ENCODE measurements at places on chromosomes 7 and 10.
A peak's percentile ranks its signal among the peaks of the same experiment; 100 is the strongest.

DNA sequence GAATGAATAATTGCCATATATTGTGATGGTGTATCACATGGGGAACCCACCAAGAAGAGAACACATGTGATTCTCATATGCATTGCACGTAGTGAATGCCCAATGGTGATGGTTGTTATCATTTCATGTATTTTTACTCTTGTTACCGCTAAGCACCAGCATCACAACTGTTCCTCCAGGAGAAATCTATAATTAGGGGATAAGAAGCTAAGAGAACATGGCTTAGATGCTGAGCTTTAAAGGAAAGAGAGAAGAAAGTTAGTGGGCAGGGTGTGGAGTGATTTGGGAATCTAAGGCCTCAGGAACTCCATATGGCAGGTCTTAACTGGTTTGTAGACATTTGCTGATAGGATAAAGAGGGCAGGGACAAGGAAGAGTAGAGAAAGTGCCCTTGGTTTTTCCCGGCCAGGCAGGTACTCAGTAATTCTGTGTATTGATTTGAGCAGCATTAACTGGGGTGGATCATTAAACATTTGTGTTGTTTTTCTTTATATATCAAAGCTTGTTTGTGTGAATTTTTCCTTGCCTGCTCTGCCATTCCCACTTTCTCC lies 145.9 kb downstream of the LRRC4 start:
- no peak for DNase-seq

GRCh38 chr10:124125305-124126116 lies 32.1 kb upstream of the CHST15 start:
- DNase-seq = peak; percentile 16

GRCh38 chr10:44963772-44964633 lies 4.4 kb downstream of the RASSF4 start:
- DNase-seq = no peak

GRCh38 chr10:33623669-33624068 lies 289.2 kb upstream of the NRP1 start:
- no peak for DNase-seq

- no peak for DNase-seq
Measured at GRCh38 chr7:129827467-129827990, 125.2 kb downstream of the UBE2H start.

DNA sequence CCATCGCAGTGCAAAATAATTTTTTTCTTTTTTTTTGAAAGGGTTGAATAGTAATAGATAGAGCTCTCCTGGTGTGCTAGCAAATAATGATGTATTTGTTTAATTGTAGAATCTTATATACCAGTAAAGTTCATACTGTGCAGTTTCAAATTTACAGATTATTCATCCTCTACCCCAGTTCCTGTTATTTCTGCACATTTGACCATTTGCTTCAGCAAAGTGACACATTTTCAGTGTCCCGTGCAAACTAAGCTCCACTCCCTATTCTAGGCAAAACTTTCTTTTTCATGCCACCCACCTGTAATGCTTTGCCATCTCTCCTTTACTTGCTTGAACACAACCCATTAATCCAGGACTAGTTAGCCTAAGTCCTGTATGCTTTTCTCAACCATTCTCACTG lies 43.0 kb downstream of the SHOC2 start:
- no peak for DNase-seq

DNA sequence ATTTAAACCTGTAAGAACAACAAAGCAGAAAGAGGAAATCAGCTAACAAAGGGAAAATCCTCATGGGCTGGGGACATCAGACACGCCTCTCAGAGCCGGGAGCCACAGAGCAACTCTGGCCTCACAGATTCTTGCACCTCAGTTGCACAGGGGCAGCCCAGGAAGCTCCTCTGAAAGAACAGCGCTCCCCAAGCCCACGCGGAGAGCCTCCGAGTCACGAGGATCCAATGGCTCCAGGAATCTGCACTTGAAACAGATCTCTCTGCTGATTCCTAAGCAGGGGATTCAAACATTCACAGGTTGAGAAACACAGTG lies 213.2 kb upstream of the MGMT start:
- no peak for DNase-seq

GRCh38 chr10:116038259-116038658 lies 234.7 kb downstream of the GFRA1 start:
- DNase-seq = peak; percentile 12

DNA sequence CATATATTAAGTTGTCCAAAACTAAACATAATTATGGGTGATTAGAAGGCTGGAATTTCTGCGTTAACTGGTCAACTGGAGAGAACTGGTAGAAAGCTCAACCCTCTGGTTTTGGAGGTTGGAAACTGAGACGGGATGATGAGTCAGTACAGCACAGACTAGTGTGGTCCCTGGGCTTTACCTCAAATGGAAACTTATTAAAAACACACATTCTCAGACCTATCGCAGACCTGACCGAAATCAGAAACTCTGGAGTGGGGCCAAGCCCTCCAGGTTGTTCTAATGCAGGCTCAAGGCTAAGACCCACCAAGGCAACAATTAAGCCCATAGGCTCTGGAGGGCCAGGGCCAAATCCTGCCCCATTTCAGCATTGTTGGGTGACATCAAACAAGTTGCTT lies 136.9 kb downstream of the KCNMA1 start:
- DNase-seq = no peak

GRCh38 chr7:75654855-75655254 lies 83.9 kb downstream of the HIP1 start:
- DNase-seq = no peak

DNA sequence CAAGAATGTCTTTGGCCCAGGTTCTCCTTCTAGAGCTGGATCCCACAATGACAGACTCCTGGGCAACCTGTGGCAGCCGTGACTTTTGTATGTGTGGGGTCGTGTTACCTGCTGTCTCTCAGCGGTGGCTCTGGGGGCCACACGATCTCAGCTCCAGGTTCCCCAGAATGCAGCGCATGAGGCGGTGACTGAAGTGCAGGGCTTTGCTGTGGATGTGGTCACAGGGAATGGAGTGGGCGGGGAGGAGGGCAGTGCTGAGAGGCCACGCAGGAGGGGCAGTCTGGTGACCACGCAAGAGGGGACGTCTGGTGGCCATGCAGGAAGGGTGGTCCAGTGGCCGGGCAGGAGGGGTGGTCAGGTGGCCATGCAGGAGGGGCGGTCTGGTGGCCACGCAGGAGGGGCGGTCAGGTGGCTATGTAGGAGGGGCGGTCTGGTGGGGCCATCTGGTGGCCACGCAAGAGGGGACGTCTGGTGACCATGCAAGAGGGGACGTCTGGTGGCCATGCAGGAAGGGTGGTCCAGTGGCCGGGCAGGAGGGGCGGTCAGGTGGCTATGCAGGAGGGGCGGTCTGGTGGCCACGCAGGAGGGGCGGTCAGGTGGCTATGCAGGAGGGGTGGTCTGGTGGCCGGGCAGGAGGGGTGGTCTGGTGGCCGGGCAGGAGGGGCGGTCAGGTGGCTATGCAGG lies 112.7 kb downstream of the ACTR3B start:
- no peak for DNase-seq
